Stomach (tissue), 19 donors: ENCODE measurements at places on chromosomes 3 and 15. TPM values are rescaled to one million over a fixed set of nuclear protein-coding genes. Genes with fewer than 3 reads are reported as not detected.
A peak's percentile ranks its signal among the peaks of the same experiment; 100 is the strongest.

The SLC2A2 gene
- total RNA-seq, result 2.9 TPM

The CCDC174 gene
- 8.5 TPM for total RNA-seq

DNA sequence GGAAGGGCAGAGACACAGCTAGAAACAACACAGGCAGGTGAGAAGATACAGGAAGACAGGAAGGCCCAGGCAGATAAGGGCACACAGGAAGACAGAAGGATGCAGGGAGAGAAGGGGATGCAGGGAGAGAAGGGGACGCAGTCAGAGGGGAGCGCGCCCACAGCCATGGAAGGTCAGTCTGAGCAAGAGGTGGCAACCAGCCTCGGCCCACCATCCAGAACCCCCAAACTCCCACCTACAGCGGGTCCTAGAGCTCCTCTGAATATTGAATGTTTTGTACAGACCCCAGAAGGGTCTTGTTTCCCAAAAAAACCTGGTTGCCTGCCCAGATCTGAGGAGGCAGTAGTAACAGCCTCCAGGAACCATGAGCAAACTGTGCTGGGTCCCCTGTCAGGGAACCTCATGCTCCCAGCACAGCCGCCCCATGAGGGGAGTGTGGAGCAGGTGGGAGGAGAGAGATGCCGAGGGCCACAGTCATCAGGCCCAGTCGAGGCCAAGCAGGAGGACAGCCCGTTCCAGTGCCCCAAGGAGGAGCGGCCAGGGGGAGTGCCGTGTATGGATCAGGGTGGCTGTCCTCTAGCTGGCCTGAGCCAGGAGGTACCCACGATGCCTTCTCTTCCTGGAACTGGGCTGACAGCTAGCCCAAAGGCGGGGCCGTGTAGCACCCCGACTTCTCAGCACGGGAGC is 27.6 kb upstream of the SLC28A1 start:
- peaks cover 20% of the 10 kb centered on the region for H3K4me1 ChIP-seq
- no peak for DNase-seq
- no peaks in the 10 kb centered on the region for H3K27me3 ChIP-seq
- no peak overlapping the region for H3K27ac ChIP-seq

GRCh38 chr3:146912241-146913015 is 307.3 kb upstream of the PLSCR5 start:
- no peak overlapping the region for H3K27ac ChIP-seq
- no peaks in the 10 kb centered on the region for H3K36me3 ChIP-seq
- no peaks in the 10 kb centered on the region for H3K4me1 ChIP-seq
- DNase-seq, result peak; percentile 1

The DLEC1 gene
- 1.3 TPM for total RNA-seq

The FGF7 gene
- total RNA-seq, result 2.6 TPM

The RTP4 gene
- 4.2 TPM for total RNA-seq

GRCh38 chr15:58458076-58458475 is 26.3 kb downstream of the LIPC start:
- H3K4me1 ChIP-seq, result peaks cover 37% of the 10 kb centered on the region
- peak; percentile 70 for DNase-seq
- H3K4me3 ChIP-seq, result no peak overlapping the region
- H3K27me3 ChIP-seq, result no peaks in the 10 kb centered on the region
- H3K27ac ChIP-seq, result no peak overlapping the region

The SELENOS gene
- 86.9 TPM for total RNA-seq

DNA sequence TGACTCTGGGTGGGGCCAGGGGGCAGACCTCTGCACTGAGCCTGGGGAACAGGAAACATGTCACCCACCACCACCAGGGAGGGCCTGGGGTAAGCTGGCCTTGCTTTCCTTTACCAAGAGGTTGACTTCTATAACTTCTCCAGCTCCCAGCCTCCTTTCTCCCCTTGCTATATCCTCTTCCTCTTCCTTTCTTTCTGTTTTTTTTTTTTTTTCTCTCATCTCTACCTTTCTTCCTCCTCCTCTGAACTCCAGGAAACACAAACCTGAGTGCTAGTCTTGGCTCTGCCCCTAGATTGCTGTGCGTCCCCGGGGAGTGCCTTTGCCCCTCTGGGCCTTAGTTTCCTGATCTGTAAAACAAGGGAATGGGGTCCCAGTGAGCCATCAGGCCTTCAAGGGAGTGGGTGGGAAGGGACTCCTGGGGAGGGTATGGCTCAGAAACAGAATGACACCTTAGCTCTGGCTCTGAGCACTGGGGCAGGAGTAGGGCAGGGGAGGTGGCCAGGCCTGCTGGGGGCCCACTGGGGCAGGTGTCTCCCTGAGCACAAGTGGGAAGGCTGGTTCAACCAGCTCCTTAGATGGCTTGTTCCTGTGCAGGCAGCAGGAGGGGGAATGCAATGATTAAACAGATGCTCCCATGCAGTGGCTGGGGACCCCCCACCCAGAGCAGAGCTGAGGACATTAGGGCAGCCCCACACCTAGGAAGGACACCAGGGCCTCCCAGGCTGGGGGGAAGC is 4.3 kb downstream of the SNX33 start:
- H3K27me3 ChIP-seq, result no peaks in the 10 kb centered on the region
- peak overlapping the region; percentile 57 for H3K27ac ChIP-seq
- peak overlapping the region; percentile 66 for H3K4me3 ChIP-seq
- peaks cover 48% of the 10 kb centered on the region for H3K36me3 ChIP-seq
- peaks cover 64% of the 10 kb centered on the region for H3K4me1 ChIP-seq

The TF gene
- total RNA-seq, result 0.45 TPM

The CCDC39 gene
- total RNA-seq, result not detected

- peaks cover 18% of the 10 kb centered on the region for H3K4me1 ChIP-seq
- no peaks in the 10 kb centered on the region for H3K27me3 ChIP-seq
- peak overlapping the region; percentile 83 for H3K27ac ChIP-seq
- peak; percentile 80 for DNase-seq
These were observed 21.4 kb downstream of the ROPN1B start for GRCh38 chr3:125990253-125990970.

GRCh38 chr3:94070341-94070911 is 7.6 kb downstream of the NSUN3 start:
- no peak overlapping the region for H3K27ac ChIP-seq
- H3K36me3 ChIP-seq, result no peaks in the 10 kb centered on the region
- H3K27me3 ChIP-seq, result no peaks in the 10 kb centered on the region
- H3K4me3 ChIP-seq, result no peak overlapping the region
- no peak for DNase-seq
